NCI-H2081 (cell line): ENCODE measurements at places on chromosomes 2 and 18.

DNA sequence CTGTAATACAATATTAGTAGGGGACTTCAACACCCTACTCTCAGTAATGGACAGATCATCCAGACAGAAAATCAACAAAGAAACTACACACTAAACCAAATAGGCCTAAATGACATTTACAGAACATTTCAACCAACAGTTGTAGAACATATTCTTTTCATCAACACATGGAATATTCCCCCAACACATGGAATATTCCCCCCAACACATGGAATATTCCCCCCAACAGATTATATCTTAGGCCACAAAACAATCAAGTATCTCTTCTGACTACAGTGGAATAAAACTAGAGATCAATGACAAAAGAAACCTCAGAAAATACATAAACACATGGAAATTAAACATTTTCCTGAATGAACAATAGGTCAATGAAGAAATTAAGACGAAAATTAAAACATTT, 187.2 kb upstream of the RBBP8 start:
- DNase-seq: no peak

GRCh38 chr18:77079088-77079487, 53.5 kb downstream of the MBP start:
- no peak for DNase-seq

DNA sequence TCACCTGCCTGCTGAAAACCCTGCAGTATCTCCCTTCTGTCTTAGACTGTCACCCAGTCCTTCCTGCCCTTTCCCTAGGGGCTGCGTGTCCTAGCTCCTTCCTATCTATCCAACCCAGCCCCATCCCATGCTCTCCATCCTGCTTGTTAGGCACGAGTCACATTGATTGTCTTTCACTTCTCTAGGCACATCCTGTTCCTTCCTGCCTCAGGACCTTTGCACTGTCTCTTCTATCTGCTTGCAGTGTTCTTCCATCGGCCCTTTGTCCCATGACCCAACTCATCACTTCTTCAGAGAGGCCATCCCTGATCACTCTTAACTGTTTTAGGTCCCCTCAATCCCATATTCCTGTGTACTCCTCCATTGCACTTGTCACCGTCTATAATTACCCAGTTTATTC, 50.4 kb downstream of the MERTK start:
- DNase-seq: no peak

GRCh38 chr2:219422952-219423534, 4.9 kb downstream of the DES start:
- DNase-seq: no peak

GRCh38 chr2:157761520-157761919, 114.6 kb downstream of the ACVR1 start:
- no peak for DNase-seq

- peak; percentile 53 for DNase-seq
Observed at GRCh38 chr18:48030616-48031480, 100.4 kb upstream of the SMAD2 start.

GRCh38 chr2:179275253-179276012, 10.8 kb upstream of the SESTD1 start:
- DNase-seq: no peak

DNA sequence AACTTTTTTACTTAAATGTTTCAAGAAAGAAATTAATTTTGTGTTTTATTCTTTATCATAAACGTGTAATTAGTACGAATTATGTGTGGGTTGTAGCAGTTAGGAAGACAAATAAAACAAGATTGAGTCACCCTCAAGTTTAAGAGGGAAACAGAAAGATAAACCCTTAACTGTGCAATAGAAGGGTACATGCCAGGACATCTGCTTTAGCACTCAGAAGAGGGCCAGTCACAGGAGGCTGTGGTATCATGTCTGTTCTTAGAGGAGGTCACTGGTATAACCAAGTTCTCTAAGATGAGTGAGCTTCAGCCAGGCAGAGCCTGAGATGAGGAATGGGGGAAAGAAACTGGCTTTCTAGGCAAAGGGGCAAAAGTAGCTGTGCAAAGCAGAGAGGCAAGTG, 42.4 kb upstream of the GRHL1 start:
- no peak for DNase-seq

DNA sequence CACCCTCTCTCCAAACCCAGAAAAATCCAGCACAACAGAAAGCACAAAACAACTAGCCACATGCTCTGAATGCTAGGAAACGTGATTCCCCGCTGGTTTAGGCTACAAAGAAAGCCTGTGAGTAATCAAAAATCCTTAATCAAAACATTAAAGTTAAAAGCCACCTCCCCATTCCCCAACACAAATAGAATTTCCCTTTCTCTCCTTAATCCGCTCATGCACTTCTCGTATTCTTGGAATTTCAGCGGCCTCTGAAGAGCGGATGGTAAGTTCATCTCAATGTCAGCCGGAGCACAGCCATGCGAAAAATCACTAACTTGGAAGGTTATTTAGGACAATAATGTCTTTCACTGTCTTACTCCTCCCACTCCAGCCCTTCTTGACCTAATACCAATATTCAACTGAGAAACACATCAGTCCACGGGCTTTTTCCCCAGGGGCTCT, 126.7 kb downstream of the OSBPL1A start:
- DNase-seq: no peak

DNA sequence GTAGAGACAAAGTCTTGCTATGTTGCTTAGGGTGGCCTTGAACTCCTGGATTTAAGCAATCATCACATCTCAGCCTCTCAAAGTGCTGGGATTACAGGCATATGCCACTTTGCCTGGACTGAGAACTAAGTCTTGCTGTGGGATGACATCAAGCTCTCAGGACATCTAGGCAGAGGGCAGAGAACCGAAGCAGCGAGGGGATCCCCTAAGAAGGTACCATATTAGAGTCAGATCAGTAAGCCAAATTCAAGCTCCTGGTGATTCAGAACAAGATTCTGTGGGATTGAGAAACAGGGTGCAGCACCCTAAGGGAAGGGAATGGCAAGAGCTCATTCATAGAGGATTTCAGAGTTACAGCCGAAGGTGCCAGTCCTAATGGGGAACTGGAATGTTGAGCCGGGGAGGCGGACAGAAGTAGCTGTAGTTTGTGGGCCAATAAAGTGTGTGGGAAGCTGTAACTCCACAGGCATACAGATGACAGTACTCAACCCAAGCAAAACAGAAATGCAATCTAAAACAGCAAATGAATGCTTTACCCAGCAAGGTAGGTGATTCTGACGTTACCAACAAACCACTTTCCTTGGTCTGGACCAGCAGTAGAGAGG, 30.9 kb downstream of the EPHA4 start:
- DNase-seq: no peak

- no peak for DNase-seq
Observed at GRCh38 chr18:48058486-48058885, 128.0 kb upstream of the SMAD2 start.

GRCh38 chr18:66615176-66615575, 11.3 kb upstream of the CDH19 start:
- no peak for DNase-seq

DNA sequence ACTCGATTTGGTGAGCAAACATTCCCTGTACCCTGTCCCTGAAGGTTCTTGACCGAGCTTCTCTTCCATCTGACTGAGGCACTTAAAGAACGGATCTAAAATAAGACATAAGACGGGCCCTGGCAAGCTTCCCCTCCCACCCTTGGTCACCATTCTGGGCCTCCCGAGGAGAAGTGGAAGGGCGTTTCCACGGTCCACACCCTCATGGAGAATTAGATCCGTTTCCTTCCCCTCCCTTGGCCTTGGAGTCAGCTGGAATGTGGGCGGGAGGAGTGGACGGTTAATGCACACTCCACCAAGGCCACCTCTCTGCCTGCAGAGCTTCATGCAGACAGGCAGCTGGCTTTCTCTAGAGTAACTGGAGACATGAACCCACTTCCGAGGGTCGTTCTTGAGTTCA, 257.3 kb upstream of the APCDD1 start:
- DNase-seq: no peak

DNA sequence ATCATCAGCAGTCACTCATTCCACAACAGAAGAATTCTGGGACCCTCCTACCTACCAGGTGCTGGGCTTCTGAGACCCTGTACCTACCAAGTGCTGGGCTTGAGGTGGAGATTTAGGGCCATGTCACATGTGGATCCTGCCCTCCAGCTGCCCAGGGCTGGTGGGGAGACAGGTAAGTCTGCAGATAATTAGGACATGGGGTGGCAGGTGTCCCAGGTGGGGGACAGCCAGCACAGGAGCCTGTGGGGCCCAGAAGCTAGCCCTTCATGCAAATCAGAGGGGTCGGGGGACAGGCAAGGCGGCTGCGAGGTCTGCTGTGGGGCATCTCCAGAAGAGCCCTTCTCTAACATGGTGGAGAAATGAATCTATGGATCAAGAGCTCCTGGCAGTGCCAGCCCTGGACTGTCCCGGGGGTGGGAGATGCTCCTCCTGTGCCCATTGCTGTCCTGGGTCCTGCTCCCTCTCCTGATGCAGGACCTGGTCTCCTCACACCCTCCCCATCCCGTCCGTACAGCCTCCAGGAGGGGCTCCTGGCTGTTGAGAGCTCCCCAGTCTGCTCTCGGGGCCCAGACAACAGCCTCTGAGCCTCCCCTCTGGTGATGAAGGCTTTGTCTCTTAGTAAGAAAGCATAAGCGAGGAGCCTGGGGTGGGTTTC, 106.3 kb upstream of the GLI2 start:
- DNase-seq: no peak

DNA sequence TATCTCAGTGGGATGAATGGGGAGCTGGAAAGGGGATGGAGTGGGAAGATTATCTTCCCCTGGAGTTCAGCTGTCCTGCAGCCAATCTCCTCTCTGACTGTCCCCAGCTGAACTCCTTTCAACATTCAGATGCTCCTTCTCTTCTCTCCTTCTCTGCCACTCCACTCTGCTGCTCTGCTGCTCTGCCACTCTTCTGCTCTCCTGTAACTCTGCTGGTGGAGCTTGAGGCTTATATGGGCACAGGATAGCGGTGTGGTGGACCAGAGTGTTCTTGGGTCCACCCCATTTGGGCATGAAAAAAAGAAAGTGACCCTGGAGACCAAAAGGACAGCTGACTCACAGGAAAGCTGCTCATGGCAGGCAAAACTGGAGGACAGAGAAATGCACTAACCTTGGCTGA, 26.6 kb downstream of the FAHD2B start:
- no peak for DNase-seq

DNA sequence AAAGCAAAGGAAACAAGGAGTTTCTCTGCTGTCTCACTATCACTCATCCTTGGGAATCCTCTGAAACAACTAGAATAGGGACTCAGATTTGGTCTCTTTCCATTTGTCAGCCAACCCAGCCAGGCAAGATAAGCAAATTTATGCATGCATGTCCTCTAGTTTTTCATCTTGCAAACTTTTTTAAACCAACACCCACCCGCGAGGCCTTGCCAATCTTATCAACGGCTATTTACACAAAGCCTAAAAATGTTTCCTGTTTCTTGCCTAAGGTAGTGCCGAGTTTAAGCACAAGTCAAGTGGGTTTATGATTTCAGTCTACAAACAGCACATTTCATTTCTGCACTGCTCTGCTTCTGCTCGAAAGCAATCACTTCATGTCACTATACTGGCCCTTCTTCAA, 240.9 kb downstream of the STK39 start:
- no peak for DNase-seq

DNA sequence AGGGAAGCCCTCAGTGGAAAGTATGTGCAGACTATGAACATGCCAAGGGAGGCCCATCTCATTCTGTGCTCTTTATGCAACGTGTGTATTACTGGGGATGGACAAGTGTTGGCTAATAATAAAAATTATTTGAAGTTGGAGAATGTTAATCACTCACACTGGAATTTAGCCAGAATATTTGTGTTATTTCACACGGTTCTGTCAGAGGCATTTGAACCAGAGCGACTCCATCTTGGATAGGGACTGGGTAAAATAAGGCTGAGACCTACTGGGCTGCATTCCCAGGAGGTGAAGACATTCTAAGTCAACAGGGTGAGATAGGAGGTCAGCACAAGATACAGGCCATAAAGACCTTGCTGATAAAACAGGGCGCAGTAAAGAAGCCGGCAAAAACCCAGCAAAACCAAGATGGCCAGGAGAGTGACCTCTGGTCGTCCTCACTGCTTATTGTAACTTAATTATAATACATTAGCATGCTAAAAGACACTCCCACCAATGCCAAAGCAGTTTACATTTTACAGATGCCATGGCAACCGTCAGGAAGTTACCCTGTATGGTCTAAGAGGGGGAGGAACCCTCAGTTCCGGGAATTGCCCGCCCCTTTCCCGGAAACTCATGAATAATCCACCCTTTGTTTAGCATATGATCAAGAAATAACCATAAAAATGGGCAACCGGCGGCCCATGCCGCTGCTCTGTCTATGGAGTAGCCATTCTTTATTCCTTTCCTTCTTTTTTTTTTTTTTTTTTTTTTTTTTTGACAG, 2.6 kb upstream of the FZD5 start:
- DNase-seq: no peak

DNA sequence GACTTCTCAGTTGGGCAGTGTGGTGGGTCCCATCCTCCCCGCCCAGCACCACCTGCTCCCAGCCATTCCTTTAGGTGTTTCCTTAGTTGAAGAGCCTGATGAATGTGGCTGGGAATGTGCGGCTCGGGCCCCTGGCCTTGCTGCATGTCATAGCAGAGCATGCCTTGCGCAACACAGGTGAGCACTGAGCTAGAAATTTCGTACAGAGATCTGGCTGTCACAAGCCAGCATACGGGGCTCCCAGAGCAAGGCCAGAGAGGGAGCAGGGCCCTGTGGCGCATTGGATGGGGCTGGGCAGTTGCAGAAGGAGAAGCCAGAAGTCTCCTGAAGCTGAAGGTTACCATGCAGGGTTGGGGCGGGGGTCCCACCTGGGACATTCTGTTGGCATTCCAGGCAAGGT, 129.7 kb downstream of the WDSUB1 start:
- DNase-seq: no peak
